ENCODE measurements at places on chromosomes 1 and 21. TPM values are rescaled to one million over a fixed set of nuclear protein-coding genes. Genes with fewer than 3 reads are reported as not detected.
A peak's percentile ranks its signal among the peaks of the same experiment; 100 is the strongest.

Gene HOOK1
- total RNA-seq: not detected

- DNase-seq: no peak
Measured at GRCh38 chr1:189874715-189875435, 602.8 kb downstream of the BRINP3 start.

GRCh38 chr1:5903680-5904079 is 88.5 kb downstream of the NPHP4 start:
- no peak for DNase-seq

Gene KCNE1
- total RNA-seq: 7.3 TPM

DNA sequence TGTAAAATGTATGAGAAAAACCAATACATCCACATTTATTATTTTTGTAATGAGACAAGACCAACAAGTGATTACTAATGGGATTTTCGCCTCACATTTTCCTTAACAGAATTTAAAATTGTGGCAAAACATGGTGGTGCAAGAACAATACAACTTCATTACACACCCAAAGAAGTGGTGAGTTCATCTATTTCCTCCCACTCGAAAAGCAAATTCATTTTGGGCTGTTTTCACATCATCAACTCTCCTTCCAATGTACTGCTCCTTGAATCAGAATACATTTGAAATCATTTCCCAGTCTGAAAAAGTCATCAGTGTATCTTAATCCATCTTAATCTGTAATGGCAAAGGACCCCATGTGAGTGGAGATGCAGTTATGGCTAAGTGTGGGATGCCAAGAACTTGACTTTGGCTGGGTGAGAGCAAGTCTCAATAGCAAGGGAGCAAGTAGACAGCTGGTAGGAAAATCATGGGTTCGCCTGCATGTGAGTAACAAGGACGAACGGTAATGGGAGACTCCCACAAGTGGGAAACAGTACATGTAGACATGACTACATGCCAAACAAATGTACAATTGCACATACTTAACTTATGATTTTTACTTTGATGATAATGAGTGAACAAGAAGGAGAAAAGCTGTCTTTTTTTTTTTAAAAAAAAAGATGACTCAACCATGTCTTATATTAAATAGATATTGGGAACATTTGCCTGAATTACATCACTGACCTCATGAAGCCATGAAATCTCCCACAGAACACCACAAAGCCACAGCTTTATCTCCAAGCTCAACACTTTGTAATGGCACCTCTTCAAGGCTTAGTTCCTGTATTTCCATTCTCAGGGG is 46.0 kb downstream of the RUNX1 start:
- no peak for DNase-seq

DNA sequence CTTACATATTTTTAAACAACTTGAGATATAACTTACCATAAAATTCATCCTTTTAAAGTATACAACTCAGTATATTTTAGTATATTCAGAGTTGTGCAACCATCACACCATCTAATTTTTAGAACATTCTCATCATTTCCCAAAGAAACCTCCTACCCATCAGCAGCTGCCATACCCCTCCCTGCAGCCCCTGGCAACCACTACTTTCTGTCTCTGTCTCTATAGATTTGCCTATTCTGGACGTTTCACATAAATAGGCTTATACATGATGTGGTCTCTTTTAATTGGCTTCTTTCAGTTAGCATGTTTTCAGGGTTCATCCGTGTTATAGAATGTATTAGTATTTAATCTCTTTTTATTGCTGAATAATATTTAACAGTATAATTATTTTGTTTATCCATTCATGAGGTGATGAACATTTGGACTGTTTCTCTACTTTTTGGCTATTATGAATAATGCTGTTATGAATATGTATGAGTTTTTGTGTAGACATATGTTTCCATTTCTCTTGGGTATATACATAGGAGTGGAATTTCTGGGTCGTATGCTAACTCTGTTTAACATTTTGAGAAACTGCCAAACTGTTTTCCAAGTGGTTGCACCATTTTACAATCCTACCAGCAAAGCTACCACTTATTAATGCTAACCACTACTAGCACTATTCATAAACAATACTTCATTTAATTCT is 29.5 kb downstream of the WDR26 start:
- DNase-seq: no peak

Gene MPL
- total RNA-seq: 0.39 TPM

DNA sequence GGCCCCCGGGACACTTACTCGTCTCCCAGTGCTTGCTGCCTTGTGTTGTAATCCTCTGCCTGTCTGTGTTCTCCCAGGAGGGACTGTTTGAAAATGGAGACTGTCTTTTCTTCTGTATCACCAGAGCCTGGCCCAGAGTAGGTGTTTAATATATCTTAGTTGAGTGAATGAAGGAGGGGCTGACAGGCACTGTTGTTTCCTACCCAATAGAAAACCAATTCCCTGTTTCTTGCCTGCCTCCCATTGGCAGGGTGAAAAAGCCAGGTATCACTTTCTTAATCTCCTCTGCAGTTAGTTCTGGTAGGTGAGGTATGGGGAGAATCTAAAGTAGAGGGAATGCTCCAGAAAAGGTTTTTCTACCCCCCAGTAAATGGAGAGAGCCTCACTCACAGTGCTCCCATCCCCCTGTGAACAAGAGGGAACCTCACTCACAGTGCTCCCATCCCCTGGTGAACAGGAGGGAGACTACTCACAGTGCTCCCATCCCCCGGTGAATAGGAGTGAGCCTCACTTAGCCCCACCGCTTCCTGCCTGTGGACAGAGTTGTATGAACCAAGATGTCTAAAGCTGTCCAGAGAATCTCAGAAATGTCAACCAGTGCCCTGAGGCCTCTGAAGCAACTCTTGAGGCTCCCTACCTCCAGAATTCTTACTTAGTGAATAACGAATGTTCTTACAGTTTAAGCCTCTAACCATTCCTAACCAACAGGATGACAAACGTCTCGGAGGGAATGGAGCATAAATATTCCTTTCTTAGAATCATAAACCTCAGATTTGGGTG is at the start of gene GJA5:
TSS of gene GJA5 (minus strand) at position 122 of the 780 bp plus-strand sequence. CDS start 1,364 bp downstream, outside the sequence.
- DNase-seq: no peak

Gene OR2T33
- total RNA-seq: not detected

Gene ACTL8
- not detected for total RNA-seq

- no peak for DNase-seq
Measured at GRCh38 chr1:67350783-67351182, 43.1 kb downstream of the IL12RB2 start.

DNA sequence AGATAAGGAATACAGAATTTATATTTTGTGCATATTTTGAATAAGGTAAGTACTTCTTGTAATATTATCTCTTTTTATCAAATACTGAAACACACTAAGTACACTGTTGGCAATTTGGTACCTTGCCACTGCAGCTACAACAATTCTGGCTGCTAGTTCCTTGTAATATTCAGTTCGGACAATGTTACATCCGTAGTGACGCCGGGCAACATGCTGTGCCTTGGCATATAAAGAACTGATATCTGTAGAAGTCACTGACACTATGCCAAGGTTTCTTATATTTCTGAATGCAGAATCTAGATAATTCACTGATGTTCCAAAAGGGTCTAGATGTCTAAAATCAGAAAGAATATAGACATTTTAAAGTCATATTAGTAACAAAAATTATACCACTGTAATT is 17.5 kb downstream of the TRMT1L start:
- DNase-seq: no peak

GRCh38 chr1:235601104-235601503 is 48.5 kb downstream of the GNG4 start:
- no peak for DNase-seq

Gene ALX3
- total RNA-seq: not detected

DNA sequence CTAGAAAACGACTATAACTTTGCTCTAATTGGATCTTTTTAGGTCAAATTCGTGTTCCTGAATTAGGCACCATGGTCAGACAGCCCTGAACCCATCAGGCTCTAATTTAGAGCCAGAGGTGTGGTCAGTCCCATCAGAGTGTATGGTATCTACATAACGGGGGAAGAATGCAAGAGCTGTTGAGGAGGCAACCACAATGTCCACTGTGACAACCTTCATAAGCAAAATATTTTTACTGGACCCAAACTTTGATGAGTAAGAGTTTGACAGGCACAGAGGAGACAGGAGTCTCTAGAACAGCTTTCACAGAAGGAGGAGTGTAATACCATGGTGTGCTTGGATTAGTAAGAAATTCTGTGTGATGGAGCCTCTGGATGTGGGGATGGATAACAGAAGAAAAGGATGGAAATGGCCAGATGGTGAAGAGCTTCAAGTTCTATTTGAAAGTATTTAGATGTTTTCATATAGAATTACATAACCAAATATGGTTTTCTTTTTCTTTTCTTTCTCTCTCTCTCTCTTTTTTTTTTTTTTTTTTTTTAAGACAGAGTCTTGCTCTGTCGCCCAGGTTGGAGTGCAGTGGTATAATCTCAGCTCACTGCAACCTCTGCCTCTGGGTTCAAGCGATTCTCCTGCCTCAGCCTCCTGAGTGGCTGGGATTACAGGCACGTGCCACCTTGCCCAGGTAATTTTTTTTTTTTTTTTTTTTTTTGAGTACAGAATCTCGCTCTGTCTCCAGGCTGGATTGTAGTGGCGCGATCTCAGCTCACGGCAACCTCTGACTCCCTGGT is 24.9 kb downstream of the UBE2U start:
- DNase-seq: no peak

DNA sequence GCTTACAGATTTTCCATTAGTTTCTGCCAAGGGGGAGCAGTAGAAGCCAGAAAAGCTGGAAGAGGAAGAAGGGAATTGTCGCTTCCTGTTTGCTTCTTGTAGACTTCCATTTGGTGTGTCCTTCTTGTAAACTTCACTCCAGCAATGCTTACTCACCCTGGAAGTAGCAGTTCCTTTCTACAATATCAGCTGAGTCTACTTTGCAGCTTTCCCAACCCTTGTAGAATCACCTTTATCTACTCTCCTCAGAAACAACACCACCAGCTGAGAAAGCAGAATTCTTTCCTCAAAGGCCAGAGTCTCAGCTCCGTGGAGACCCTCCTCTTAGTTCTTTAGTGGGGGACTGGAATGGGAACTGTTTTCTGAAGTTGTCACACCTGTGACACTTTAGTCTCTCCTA is 1136.7 kb upstream of the TMPRSS15 start:
- no peak for DNase-seq

DNA sequence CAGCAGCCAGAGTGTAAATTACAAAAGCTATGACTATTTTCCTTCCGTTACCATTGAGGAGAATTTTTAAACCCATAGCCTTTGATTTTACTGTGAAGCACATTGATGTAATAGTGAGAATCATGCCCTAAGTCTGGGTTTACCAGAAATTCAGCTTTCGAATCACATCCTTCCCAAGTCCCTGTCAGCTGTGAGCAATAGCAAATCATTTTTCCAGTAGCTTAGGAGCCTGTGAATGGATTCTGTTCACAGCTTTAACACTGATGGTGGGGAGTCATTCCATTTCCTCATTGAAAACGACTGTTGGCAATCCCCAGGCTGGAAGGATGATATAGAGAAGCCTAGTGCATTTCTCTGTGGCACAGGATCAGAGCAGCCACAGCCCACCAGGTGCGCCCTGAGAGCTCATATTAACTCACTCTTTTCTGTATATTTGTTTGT is 82.2 kb upstream of the C1orf105 start:
- no peak for DNase-seq

DNA sequence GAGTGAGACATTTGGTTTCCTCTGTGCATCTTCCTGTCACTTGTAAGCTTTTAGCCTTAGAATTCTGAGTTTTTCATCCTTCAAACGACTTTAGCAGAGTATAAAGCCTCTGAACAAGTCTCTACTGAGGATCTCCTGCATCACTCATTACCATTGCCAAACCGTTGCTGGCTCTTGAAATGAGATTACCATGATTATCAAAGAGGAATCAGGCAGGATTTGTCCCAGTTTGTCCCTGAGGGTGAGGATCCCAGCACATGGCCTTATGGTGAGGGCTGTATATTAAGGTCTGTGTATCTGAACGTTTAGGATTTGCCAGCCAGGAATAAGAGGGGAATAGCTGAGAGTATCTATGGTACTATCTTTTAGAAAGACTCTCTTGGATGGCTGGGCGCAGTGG is 169.5 kb upstream of the L1TD1 start:
- no peak for DNase-seq

DNA sequence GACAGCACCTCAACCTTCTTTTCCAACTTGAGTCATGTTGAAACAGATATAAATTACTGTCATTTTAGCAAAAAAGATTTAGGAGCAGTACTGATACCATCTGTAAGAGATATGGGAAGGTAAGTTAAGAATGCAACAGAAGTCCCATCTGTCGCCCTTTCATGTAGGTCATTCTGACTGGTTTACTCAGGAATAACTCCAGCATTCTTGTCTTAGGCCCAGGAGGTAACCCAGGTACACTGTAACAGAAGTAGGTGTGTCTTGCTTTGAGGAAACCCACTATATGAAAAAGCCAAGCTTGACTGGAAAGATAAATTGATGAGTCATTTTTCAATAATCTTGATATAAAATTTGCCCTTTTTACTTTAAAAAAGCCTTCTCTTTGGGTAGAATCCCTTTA is 35.4 kb downstream of the PGM1 start:
- no peak for DNase-seq

- DNase-seq: no peak
Measured at GRCh38 chr1:12407050-12407961, 177.5 kb downstream of the VPS13D start.

GRCh38 chr1:212667223-212668139 is 32.2 kb downstream of the BATF3 start:
- DNase-seq: peak; percentile 78

Gene SLC19A2
- 53.9 TPM for total RNA-seq

GRCh38 chr1:235077571-235078479 is 50.8 kb downstream of the TOMM20 start:
- DNase-seq: no peak

- DNase-seq: no peak
Measured at GRCh38 chr1:15262706-15263105, 15.7 kb downstream of the FHAD1 start.

GRCh38 chr1:97505816-97506215 is 415.0 kb downstream of the DPYD start:
- DNase-seq: no peak

DNA sequence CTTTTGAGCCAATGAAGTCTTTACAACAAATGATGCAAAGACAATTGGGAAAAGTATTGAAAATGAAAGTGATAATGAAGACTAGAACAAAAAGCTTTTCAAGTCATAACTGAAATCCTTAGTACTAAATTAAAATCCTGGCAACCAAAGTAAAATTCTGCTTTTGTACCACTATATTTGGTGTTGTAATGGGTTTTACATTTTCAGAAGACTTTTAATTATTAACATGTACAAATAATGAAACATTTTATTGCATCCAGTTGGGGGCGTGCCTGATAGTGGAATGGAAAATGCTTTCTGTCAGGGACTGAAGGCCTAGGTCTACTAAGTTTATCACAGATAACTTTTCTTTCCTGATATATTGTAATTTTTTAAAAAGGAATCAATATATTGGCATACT is 89.4 kb downstream of the SDCCAG8 start:
- DNase-seq: no peak

DNA sequence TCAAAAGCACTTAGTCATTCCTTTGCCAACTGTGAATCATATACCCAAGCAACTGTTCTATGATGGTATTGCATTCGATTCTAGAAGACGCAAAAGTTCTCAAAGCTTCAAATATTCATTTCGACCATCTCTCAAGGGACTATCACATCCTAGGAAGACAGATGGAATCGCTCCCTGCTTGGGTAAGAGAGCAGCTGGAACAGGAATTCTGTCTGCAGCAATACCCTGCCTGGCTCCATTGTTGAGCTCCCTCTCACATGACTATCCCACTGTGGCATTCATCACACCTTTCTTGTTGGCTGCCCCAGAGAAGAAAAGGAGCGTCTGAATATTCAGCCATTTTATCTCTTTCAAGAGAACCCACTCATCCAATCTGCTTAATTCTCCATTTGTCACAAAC is 397.7 kb downstream of the NTNG1 start:
- no peak for DNase-seq

All from mesenteric fat pad (tissue), 1 donor.